Common myeloid progenitor, CD34-positive (primary cell): ENCODE measurements at places on chromosomes 2 and 18.

GRCh38 chr2:241909769-241910168 lies 40.2 kb downstream of the RTP5 start:
- DNase-seq: no peak

DNA sequence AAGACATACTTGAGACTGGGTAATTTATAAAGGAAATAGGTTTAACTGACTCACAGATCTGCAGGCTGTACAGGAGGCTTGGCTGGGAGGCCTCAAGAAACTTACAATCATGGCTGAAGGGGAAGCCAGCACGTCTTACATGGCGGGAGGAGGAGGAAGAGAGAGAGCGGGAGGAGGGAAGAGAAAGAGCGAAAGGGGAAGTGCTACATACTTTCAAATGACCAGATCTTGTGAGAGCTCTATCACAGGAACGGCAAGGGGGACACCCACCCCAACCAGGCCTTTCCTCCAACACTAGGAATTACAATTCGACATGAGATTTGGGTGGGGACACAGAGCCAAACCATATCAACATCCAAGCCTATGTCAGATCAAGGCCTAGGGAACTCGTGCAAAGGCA lies 24.2 kb downstream of the MYL12B start:
- DNase-seq: no peak

DNA sequence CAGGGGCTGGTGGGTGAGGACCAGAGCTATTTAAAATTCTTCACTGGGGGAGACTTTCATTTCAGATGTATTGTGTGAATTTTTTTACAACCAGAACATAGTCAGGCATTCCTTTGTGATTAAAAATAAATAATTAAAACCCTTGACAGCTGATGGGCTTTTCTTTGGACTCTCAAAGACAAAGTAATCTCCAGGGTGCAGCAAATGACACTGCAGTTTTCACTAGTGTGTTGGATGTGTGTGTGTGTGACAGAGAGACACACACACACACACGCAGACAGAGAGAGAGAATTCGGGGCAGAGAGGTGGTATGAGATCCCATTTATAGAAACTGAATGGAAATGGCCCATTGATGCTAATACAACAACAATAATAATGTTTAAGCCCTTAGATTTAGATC lies 10.3 kb upstream of the GALNT14 start:
- DNase-seq: no peak

DNA sequence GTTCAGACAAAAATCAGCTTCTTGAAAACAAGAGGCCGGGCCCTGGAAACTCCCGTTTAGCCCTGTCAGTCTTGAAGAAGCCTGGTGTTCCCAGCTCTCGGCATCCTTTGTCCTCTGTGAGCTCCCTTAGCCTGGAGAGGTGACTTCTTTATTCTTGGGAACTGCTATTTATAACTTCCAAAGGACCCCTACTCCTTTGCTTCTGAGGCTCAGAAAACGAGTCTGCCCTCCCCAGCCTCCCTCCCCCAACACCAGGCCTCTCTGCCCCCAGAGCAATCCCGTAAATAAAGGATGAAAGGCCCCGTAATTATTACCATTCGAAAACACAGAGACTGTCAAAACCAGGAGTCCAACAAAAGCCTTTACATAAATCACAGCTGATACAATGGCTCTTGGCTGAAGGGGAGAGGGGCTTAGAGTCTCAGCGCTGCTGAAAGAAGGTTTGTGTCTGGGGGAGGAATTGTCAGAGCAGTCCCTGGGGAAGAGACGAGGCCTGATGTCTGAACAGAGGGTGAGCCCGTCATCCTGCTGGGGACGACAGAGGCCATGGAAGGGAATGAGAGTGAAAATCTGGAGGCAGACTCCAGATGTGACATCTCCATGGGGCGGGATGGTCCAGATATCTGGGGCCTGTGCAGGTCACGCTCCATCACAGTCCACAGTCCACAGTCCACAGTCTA lies 283.0 kb downstream of the MYCN start:
- no peak for DNase-seq

DNA sequence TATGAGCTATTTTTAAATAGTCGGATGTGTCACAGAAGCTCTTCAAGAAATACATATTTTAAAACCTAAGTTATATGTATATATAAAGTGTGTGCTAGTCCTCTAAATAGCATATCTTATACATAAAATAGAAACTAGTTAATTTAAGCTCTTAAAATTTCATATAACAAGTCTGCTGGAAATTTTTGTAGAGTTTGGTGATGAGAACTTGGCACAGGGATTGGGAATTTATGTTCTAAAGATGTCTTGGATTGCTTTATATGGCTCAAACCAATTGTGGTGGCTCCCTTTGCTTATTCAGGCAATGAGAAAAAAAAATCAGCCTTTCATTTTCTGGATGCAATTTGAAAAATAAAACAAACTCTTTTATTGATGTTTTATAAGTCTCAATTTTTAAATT lies 142.8 kb upstream of the KCNJ3 start:
- DNase-seq: no peak
